Epithelial cell of prostate (primary cell): ENCODE measurements at places on chromosomes 12 and 14.

DNA sequence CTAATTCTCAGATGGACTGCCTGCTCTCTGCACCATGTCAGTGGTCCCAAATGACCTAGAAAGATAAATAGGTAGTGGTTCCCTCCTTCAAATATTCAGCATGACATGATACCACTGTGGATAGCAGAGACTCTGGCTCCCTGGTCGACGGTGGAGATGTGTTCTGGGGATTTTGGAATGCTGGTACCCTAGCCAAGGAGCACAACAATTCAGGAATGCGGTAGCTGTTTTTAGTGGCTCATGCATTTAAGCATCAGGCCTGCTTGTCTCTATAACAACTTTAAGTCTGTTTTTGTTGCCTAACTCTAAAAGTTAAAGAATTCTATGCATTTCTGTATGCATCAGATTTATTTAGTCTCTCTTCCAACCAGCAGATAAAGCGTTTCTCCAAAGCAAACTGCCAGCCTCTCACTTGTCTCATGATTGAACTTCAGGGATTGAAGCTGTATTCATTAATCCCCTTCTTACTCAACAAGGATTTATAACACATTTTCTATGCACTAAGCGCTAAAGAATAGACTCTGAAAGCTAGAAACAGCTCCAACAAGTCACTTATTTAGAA is 164.9 kb upstream of the BMP4 start:
- DNase-seq = no peak

DNA sequence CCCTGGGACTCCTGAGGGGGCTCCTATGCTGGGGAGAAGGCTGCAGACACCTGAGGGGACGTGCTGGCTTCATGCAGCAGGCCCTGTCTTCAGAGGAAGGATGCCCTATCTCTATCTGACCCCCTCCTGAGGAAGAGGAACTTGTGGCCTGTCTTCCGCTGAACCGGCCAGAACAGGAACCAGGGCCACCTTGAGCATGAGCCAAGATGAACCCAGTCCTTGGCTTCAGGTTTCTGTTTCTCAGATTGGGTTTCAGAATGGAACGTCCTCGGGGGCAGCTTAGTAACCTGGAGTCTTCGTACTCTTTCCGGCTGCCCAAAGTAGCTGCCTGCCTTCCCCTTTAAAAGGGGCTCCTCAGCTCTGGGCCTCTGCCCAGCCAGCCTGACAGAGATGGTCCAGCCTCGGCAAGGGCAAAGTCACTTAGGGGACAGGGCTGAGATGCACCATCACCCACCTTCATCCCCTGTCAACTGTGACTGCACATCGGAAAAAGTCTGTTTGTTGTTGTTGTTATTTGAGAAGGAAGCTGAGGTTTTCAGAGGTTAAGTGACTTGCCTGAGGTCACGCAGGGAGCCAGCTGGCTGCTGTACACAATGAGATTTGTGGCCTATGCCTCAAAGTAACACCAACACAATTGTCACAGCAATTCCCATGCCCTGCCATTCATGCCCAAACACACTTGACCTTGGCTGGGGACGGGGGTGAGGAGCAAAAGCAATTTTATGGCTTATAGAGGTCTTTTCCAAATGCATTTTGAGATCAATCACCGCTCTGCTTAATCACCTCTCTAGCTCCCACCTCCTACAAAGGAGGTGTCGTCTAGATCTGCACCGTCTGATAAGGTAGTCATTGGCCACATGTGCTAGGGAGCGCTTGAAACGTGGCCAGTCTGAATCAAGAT is 13.4 kb downstream of the ASB2 start:
- no peak for DNase-seq

GRCh38 chr14:104093366-104094055 is 8.0 kb downstream of the ASPG start:
- DNase-seq = no peak

DNA sequence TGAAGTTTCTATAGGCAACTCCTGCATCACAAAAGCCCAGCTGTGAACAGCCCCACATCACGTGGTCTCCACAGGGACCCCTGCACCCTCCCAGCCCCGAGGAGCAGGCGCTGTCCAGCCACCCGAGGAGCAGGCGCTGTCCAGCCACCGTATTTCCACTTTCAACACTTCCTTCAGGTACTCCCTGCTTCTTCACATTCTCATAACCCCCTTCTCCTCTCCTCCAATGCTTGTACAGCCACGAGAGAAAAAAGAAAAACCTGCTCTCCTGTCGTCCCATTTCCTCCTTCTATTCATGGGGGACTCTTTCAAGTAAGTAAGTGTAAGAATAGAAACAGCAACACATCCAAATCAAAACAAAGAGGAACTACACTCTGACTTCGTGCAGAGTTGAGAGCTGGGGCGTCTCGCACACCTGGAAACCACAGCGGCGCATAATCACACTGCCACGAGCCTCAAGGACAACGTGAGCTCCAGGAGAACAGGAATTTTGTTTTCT is 11.9 kb downstream of the CDC42BPB start:
- DNase-seq = no peak

GRCh38 chr14:53368066-53368465 is 214.9 kb upstream of the DDHD1 start:
- DNase-seq = no peak

DNA sequence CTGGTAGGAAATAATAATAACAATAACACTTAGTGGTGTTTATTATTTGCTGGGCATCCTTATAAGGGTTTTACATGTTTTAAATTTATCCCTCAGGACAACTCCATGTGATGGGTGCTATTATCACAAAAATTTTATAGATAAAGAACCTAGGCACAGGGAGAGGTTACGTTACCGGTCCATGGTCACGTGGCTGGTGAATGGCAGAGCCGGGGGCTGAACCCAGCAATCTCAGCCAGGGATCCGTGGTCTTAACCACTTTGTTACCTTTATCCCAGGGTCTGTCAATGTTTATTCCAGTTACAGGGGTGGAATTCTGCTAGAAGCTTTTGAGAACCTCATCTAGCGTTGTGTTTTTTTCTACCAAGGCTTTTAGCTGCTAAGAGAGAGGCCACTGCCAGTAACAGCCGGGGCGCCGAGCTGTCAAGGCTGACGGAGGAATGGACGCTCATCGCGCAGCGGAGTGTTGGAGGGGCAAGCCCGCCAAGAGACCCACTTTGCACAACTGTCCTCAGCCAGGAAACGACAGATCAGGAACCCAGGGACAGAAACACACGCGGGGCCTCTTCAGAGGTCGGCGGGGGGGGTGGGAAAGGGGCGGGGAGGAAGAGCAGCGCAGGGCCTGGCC is 418 bp downstream of the AMN1 start:
- no peak for DNase-seq

- DNase-seq = no peak
These were observed 242.0 kb upstream of the DAAM1 start for GRCh38 chr14:58946431-58946830.

- no peak for DNase-seq
These were observed 687.1 kb upstream of the FBXO33 start for GRCh38 chr14:40119321-40119720.

- DNase-seq = no peak
These were observed 44.4 kb downstream of the IGF1 start for GRCh38 chr12:102435827-102436436.

- DNase-seq = no peak
These were observed 12.6 kb upstream of the RNASE4 start for GRCh38 chr14:20671597-20672283.

DNA sequence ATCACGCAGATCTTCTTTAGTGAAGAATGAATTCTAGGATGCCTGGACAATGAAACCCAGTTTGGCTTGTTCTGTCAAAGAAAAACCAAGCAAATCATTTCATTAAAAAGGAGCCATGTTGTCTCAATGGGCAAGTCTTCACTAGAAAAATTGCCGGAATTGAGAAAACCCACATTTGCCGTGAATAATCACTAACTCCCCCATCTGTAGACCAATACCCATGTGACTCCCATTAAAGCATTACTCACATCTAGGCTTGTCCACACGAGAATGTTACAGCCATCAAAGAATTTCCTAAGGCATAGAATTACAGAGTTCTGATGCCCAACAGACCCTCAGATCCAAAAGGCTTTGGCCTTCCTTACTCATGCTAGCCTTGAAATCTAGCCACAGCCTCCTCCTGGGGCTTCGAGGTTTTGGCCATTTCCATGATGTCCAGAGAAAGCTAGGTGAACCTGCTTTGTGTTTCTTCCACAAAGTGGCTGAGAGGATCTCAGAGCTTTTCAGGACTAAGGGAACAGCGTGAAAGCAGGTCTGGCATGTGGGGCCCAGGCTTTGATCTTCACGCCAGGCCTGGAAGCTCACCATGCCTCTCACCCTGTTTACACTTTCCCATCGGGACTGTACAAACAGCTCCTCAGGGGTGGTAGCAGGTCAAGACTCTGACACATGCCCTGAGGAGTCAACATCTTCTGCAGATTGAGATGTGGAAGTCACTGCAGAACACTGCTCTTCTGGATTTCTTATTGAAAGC is 12.1 kb downstream of the SLC7A8 start:
- peak; percentile 69 for DNase-seq

DNA sequence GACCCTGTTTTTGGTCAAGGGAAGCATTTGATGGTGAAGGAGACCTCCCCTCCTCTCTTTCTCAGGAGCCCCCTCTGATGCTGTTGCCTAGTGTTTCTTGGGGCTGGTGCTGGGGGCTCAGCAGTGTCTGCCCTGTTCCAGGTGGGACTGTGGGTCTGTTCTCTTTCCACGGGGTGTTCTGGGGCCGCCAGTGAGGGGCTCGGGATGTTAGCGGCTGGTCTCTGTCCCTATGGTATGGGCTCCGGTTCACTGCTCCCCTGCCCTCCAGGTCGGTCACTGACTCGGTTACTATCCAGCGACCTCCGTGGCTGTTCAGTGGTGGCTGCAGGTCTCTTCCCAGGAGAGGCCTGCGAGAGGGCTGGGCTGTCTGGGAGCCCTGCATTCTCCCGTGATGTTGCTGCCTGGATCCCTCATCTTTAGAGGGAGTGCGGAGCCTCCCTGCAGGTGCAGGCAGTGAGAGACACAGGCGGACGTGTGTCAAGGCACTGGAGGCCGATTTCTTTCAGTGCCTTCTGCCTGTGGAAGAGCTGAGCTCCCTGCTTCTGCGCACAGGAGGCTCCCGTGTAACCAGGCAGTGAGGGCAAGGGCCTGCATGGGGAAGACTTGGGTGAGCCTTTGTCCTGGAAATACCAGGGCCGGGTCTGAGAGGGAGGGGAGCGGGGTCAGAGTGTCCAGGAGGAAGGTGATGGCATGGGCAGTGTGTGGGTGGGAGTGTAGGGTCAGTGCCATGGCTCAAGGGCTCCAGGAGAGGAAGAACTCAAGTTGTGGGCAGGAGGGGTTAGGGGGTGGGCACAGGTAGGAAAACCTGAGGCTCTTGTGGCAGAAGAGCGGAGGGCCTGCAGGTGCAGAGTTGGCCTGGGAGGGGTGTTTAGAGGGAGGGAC is 362.6 kb downstream of the TMEM121 start:
- DNase-seq = no peak

GRCh38 chr12:55074806-55075205 is 51.4 kb upstream of the OR9K2 start:
- DNase-seq = no peak

GRCh38 chr12:104478396-104479122 is 21.8 kb downstream of the CHST11 start:
- DNase-seq = no peak

- no peak for DNase-seq
These were observed 13.3 kb upstream of the BDKRB2 start for GRCh38 chr14:96191353-96191752.

- DNase-seq = no peak
These were observed 839.6 kb downstream of the SLC6A15 start for GRCh38 chr12:84072961-84073360.

DNA sequence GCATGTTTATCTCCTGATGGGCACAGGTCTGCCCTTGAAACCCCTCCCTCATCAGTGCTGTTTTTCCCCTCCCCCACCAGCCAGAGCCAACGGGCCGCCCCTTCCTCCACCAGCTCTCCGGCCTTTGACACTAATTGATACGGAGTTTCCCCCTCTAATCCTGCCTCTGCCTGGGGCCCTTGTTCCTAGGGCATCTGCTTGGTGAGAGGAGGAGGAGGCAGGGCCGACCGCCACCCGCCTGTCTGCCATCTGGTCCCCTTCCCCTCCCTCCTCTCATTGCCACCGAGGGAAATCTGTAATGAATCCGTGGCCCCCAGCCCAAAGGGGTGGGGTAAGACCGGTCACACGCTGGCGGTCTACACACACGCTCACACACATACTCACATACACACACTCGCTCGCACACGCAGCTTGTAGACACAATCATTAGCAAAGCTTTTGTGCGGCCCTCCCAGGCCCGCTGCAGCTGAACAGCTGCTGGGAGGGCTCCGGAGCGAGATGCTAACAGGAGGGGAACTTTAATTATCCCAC is 27.4 kb downstream of the SRRM4 start:
- no peak for DNase-seq
